ENCODE measurements at places on chromosomes 6 and 20. TPM values are rescaled to one million over a fixed set of nuclear protein-coding genes. Genes with fewer than 3 reads are reported as not detected.

- no peaks in the 10 kb centered on the region for H3K27me3 ChIP-seq
- peaks cover 31% of the 10 kb centered on the region for H3K36me3 ChIP-seq
- H3K4me3 ChIP-seq, result no peak overlapping the region
- no peak for DNase-seq
- H3K4me1 ChIP-seq, result peaks cover 6% of the 10 kb centered on the region
These were observed 28.9 kb downstream of the EIF2S2 start for GRCh38 chr20:34083137-34083536.

GRCh38 chr6:158256746-158257424 is 55.4 kb upstream of the TULP4 start:
- no peaks in the 10 kb centered on the region for H3K27me3 ChIP-seq
- peaks cover 19% of the 10 kb centered on the region for H3K36me3 ChIP-seq
- H3K4me3 ChIP-seq, result no peak overlapping the region
- DNase-seq, result no peak

- DNase-seq, result no peak
- H3K36me3 ChIP-seq, result no peaks in the 10 kb centered on the region
- H3K4me3 ChIP-seq, result no peak overlapping the region
- peaks cover 15% of the 10 kb centered on the region for H3K4me1 ChIP-seq
- H3K27ac ChIP-seq, result no peak overlapping the region
These were observed 72.4 kb upstream of the SLC22A23 start for GRCh38 chr6:3529232-3529631.

- DNase-seq, result no peak
- H3K4me1 ChIP-seq, result peaks cover 59% of the 10 kb centered on the region
- peak overlapping the region; percentile 37 for H3K27ac ChIP-seq
- H3K4me3 ChIP-seq, result no peak overlapping the region
- no peaks in the 10 kb centered on the region for H3K36me3 ChIP-seq
These were observed 55.2 kb upstream of the SUPT3H start for GRCh38 chr6:45432977-45433376.

DNA sequence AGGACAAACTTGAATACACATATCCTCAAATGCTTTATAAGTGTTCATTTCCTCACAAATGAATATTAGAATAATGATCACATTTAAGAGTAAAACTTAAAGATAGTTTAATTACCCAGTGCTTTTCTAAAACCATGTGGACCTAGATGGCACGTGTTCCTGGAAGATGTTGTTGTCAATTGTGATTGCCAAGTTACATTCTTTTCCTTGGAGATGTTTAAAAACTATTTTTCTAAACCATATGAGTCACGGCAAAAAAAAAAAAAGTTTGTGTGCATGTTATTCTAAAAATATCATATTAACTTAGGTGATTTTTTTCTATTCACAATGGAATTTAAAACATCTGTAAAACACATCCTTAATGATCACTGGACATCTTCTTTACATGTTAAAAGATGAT is 51.1 kb downstream of the RCAN2 start:
- no peak overlapping the region for H3K27ac ChIP-seq
- DNase-seq, result no peak
- no peaks in the 10 kb centered on the region for H3K27me3 ChIP-seq

GRCh38 chr6:142722841-142723240 is 222.1 kb downstream of the HIVEP2 start:
- H3K36me3 ChIP-seq, result no peaks in the 10 kb centered on the region
- peaks cover 22% of the 10 kb centered on the region for H3K4me1 ChIP-seq
- H3K27me3 ChIP-seq, result peaks cover 37% of the 10 kb centered on the region
- H3K27ac ChIP-seq, result no peak overlapping the region
- DNase-seq, result no peak

- H3K27ac ChIP-seq, result no peak overlapping the region
- peaks cover 4% of the 10 kb centered on the region for H3K36me3 ChIP-seq
- no peaks in the 10 kb centered on the region for H3K27me3 ChIP-seq
- no peak for DNase-seq
- no peak overlapping the region for H3K4me3 ChIP-seq
- peaks cover 4% of the 10 kb centered on the region for H3K4me1 ChIP-seq
These were observed 6.2 kb upstream of the RBCK1 start for GRCh38 chr20:401682-402495.

DNA sequence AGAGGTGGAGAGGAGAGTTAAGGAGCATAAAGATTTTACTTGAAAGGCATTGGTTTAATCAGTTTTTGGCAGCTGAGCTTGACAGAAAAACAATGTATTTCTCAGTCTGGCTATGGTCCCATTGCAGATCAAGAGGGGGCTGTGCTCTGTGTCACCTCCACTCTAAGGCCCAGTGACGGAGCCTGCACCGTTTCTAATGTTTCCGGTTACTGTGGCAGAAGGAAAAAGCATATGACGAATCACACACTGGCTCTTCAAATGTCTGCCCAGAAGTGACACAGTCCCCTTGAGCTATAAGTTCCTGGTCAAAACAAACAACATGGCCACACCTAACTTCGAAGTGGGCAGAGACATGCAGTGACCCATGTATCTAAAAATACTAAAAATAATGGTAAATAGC is 372.0 kb downstream of the PLCB1 start:
- no peak for DNase-seq
- no peaks in the 10 kb centered on the region for H3K36me3 ChIP-seq
- H3K4me1 ChIP-seq, result no peaks in the 10 kb centered on the region
- peaks cover 3% of the 10 kb centered on the region for H3K27me3 ChIP-seq
- H3K4me3 ChIP-seq, result no peak overlapping the region
- H3K27ac ChIP-seq, result no peak overlapping the region

SIRPA gene
- 6.8 TPM for total RNA-seq

FAM209A gene
- total RNA-seq, result 0.34 TPM

All from mesothelial cell of epicardium (in vitro differentiated cells).